ENCODE measurements at places on chromosomes 4 and X.

GRCh38 chr4:80202190-80202711 lies 4.9 kb downstream of the PRDM8 start:
- DNase-seq = peak; percentile 43

- no peak for DNase-seq
These were observed 2.8 kb downstream of the STAG2 start for GRCh38 chrX:123964156-123964834.

GRCh38 chrX:100296183-100296753 lies 113.8 kb downstream of the PCDH19 start:
- DNase-seq = no peak

GRCh38 chrX:93461060-93461459 lies 212.3 kb downstream of the NAP1L3 start:
- no peak for DNase-seq

- no peak for DNase-seq
These were observed 58.7 kb downstream of the METTL14 start for GRCh38 chr4:118743867-118744266.

DNA sequence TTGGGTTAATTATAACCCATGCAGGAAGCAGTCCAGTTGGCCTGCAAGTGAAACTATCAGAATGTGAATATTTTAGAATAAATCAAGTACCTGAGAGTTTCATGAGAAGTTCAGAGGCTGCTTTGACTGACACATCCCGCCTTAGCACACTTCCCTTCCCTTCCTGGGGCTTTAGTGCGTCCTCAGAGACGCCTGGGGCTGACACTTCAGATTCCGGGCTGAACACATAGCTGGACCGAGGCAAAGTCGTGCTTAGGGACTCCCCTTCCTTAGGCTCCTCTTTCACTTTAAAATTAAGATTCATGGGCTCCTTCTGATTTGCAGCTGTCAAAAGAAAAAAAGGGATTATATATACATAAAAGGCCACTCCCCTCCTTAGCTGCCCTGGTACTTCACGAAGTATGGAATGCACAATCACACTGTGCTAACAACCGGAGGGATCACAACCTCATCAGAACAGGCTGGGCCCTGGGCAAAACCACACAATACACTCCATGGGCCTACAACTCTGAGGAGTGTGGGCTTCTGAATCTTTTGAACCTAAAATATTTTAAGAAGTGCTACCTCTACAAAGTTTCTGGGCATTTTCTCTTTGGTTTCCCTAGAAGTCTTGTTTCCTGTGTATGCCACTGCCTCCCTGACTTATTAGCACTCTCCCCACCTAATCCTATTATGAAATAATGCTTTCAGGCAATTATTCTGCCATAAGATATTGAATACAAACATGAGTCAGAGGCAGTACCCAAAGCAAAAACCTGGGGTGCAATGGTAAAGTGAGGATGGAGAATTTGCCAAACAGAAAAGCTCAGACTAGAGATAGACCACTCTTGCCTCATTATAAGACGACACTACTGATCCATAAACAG lies 68.2 kb downstream of the ZNF827 start:
- no peak for DNase-seq

DNA sequence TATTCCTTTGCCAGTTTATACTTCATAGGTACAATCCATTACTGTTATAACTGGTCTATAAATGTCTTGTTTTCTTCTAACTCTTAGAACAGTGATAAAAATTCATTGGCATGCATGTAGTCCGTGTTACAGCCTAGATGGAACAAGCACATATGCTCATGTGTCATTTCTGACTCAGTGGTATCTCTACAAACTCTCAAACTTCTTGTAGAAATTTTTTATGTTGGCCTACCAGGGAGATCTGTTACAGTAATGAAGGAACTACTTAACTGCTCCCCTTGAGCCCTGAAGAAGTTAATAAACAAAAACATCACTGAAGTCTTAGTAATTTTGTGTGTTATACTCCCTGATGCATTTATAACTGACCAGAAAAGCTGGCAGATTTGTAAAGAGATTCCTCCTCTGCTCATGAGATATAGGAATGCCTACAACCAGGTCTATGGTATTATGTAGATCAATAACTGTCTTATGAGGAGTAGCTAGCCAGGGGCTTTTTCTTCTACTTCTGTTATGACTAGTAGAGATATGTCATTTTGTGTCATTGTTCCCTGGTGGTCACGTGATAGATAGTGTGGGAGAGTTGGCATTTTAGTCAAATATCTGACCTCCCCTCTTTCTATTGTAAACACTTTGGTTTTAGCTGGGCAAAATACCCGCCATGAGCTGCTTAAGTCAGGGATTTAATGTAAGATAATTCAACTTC lies 53.7 kb upstream of the FAAH2 start:
- no peak for DNase-seq

DNA sequence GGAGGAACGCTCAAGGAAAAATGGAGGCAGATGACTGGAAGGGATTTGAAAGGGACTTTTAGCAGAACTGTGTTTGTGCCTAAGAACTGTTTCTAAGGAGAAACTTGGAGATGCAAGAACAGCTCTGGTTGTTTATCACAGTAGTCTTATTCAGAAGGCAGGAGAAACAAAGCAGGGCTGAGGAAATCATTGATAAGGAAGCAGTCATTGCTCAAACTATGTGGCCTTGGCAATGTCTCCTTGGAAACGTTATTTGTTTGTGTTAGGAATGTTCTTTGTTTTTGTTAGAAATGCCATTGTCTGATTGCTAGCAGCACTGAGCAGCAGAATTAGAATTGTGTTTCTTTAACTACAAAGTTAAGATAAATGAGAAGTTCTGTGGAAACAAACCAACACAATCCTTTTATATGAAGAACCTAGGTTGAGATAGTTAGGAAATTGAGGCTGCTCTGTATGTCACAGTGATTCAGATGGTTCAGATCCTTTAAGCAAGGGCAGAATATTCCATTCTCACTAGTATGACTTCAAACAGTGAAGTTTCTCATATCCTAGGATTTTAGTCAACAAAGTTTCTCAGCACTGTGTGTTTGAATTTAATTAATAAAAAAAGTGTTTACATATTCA lies 1191.3 kb upstream of the IGFBP7 start:
- DNase-seq = no peak

DNA sequence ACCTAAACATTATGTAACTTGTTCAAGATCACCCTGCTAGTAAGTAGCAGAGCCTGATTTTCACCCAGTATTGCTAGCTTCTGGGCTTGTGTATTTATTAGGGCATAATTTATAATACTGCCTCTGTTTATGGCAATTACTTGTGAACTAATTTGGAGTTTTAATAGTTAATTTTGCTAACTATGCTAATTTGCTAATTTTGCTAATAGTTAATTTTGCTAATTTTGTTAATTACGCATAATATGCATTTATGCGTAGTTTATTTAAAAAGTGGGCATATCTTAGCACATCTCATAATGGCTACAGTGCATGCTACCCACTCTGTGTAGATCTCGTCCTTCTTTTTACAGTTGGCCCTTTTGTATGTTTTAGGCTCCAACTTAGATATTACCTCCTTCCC lies 898.1 kb upstream of the EPHA5 start:
- DNase-seq = no peak

GRCh38 chrX:41445171-41445570 lies 2.0 kb upstream of the NYX start:
- no peak for DNase-seq
